NCI-H1436 treated with DMSO at 0.1 percent for 48 hours (cell line): ENCODE measurements at places on chromosomes 13 and 19.

DNA sequence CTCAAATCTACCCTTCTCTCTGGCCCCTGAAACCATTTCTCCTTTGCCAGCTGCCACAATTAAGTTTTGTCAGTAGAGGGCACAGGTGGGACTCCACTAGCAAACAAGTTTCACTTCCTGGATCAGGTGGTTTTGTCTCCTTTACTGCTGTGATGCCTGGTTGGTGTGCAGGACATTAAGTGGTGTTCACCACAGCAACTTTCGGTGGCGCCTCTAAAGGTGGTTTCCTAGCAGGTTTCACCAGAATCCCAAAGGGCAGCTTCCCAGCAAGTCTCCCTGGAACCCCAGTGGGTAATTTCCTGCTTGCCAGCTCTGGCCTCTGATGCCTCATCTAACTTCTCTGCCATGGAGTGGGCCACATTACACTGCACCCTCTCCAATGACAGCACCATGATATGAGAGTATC is 16.6 kb downstream of the MED4 start:
- DNase-seq = no peak

- no peak for DNase-seq
These were observed 1550.9 kb downstream of the PCDH9 start for GRCh38 chr13:65679240-65679639.

DNA sequence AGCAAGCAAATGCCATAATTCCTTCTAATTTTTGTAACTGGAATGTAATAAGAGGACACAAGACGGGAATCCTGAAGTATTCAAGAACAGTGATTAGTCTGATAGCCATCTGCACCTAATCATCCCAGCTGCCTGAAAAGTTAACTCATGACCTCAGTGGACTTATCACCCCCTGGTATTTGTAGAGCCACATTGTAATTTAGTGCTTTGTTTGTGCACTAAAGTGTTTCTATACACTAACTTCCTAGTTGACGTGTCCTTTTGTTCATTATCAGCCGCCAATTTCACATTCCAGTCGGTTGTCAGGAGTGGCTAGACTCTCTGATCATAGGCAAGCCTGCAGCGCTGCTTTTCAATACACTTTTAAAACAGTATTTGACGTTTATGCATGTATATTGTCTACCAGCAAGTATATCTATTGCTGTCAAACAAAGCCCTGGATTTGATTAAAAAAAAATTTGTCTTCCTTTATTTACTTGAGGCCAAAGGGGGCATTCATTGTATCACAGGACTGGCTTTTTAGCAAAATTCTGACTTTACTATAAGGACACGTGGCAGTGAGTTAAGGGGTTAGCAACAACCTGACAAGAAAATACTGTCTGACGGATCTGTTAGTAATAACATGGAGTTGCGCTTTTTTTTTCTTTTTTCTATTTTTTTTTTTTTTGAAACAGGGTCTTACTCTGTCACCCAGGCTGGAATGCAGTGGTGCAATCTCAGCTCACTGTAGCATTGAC is 10.4 kb upstream of the SOX21 start:
- no peak for DNase-seq

DNA sequence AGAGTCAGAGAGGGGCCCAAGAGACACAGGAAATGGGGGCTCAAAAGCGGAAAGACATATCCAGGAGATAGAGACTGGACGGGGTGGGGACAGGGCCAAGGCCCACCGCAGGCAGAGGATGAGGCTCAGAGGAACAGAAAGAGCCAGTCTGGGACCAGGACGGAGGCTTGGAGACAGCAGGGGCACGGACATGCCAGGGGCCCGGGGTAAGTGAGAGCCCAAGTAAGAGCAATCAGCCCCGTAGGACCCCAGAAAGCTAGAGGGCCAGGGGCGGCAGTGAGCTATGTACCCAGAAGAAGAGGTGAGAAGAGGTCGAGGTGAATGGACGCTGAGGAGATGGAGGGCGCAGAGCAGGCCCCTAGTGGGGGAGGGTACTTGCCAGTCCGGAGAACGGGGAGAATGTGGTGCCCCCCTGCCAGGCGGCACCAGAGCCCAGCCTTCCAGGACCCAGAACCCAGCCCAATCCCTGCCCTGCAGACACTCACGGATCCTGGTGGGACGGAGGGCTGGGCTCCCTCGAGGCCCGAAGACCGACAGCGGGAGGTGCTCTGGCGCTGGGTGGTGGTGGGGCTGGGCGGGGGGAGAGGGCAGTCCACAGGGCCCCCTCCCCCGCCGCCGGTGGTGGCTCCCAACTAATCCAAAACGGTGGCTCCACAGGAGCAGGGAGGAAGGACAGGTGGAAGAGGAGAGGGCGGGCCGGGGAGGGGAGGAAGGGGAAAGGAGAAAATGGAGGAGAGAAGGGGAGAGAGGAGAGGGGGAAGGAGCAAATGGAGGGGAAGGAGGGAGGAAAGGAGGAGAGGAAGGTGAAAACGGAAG is 1.0 kb downstream of the GRIK5 start:
- no peak for DNase-seq

DNA sequence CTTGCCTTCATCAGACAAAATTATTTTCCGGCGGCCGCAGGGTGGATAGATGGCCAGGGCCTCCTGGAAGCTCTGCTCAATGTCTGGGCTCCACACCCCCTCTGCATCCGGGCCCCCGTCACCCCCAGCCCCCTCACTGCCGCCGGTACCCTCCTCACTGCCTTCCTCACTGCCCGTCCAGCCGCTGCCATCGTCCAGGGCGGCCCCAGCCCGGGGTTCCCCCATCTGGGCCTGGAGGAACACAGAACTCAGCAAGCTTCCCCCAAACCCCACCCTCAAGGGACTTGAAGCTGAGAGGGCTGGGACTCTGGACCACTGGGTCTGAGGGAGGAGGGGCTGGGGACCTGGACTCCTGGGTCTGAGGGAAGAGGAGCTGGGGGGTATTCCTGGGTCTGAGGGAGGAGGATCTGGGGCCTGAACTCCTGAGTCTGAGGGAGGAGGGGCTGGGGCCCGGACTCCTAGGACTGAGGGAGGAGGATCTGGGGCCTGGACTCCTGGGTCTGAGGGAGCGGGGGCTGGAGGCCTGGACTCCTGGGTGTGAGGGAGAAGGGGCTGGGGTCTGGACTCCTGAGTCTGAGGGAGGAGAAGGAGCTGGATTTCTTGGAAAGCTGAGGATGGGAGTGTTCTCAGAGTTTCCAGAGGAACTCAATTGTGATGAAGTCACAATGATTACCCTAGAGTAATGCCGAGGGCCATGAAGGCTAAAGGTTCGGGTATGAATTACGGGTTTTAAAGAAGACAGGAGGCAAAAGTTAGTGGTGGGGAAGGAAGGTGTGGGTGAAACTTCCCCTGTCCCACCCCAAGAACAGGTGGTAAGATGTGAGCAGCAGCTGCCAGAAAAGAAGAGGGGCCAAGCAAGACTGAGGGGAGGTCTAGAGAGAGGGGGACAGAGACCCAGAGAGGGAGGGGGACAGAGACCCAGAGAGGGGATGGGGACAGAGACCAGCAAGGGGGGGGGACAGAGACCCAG is 2.1 kb downstream of the TEAD2 start:
- no peak for DNase-seq

- no peak for DNase-seq
These were observed 87.6 kb downstream of the RNF17 start for GRCh38 chr13:24851546-24851945.

GRCh38 chr13:36160297-36160696 is 29.1 kb upstream of the DCLK1 start:
- DNase-seq = no peak
